ENCODE measurements at places on chromosomes 7 and 10.

DNA sequence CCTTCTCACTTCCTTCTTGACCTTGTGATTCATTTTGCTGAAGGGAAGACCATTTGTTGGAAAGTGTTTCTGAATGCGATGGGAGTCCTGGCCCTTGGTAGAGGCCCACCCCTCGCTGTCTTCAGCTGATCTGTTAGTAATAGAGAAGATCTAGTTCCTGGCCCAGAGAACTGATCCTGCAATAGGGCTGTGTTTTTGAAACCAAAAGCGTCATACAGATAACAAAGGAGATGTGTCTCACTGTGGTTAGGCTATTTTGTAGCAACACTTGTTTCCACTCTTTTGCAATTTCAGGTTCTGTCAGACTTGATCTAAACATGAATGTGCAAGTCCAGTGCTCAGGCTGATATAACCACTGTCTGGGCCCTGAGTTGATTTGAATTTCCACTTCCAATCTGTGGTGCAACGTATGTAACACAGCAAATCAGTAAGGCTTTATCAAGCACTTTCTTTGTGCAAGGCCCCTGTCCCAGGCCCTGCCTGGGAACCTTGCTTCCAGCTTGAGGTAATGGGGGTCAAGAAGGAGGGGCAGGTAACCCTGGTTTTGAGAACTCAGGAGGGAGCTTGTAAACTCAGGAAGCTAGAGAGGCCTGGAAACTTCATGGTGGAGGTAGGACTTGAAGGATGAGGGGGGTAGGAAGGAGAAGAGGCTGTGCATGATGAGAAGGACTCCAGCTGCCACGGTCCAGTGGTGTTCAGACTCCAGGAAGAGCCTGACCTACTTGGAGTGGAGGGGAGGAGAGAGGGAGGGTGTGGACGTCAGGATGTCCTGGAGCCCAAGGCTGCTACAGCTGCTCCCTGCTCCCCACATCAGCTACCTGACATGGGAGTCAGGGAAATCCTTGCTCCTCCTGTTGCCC lies 42.2 kb upstream of the SRGN start:
- DNase-seq, result peak; percentile 15

- no peak for DNase-seq
Observed at GRCh38 chr10:87915989-87916388, 52.6 kb downstream of the PTEN start.

DNA sequence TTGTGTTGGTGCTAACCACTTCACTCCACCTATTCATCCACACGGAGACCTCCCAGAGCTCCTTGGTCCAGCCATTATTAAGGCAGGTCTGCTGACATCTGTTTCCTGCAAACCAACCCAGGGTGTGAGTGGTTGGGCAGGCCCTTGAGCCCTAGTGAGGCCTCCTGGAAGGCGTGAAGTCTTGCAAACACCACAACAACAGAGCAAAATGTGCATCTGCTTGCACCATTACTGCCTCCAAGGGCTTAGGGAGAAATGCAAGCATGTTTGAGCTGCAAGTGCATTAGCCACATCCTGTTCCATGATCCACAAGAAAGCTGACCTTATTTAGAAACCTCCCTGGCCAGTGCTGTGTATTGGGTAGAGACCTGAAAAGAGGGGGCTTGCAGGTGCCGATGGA lies 325.5 kb downstream of the GRID1 start:
- no peak for DNase-seq

DNA sequence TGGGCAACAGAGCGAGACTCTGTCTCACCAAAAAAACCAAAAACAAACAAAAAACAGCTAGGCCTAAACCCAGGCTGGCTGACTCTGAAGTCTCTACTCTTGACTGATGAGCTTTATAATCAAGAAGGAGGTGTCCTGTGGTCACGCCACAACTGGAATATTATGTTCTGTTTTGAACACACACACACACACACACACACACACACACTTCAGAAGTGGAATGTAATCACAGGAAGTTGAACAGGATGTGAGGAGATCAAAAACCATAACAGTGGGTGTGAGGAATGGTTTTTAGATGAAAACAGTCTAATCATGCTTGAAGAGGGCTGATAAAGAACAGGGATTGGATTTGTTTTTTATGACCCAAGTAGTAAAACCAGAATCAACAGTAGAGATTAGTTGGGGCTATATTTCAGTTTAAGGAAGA lies 51.1 kb upstream of the IL6 start:
- DNase-seq, result no peak

- no peak for DNase-seq
Observed at GRCh38 chr10:97307441-97307840, 11.6 kb upstream of the FRAT1 start.

GRCh38 chr10:547591-548081 lies 141.8 kb downstream of the DIP2C start:
- DNase-seq, result no peak

- DNase-seq, result no peak
Observed at GRCh38 chr7:136717910-136718557, 150.4 kb upstream of the CHRM2 start.

DNA sequence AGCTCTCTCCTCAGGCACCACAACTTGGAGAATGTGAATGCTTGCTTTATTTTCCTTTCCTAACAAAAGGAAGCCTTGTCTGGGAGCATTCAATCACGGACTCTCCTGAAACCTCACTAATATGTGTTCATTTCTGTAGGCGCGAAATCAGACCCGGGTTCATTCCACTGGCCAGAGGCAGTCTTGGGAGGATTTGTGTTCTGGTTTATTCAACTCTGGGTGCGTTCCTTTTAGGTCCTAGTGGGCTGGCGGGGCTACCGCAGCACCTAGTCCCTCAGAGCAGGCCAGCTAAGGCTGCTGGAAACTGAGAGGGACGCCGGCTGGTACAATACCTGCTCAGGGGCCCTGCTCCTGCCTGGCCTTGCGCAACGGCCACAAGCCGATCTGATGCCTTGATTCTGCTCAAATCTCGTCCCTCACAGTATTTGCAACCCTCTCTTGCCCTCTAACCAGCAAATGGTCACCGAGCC lies 7.5 kb downstream of the HOXA4 start:
- no peak for DNase-seq

- no peak for DNase-seq
Observed at GRCh38 chr7:2478399-2478785, 2.2 kb upstream of the GRIFIN start.

- no peak for DNase-seq
Observed at GRCh38 chr10:62618576-62619412, 185.7 kb upstream of the ADO start.

GRCh38 chr10:61821153-61821552 lies 80.3 kb upstream of the ARID5B start:
- no peak for DNase-seq

GRCh38 chr10:93615576-93616235 lies 3.4 kb downstream of the PDE6C start:
- DNase-seq, result no peak

DNA sequence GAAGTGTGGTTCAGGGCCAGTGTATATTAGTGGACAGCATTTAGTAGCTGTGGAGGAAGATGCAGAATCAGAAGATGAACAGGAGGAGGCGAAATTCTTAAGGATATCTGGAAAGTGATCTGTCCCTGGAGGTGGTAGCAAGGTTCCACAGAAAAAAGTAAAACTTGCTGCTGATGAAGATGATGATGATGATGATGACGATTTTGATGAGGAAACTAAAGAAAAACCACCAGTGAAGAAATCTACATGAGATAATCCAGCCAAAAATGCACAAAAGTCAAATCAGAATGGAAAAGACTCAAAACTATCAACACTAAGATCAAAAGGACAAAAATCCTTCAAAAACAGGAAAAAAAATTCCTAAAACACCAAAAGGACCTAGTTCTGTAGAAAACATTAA lies 26.3 kb downstream of the TM9SF3 start:
- DNase-seq, result no peak

GRCh38 chr10:49349390-49349789 lies 46.5 kb downstream of the DRGX start:
- no peak for DNase-seq

DNA sequence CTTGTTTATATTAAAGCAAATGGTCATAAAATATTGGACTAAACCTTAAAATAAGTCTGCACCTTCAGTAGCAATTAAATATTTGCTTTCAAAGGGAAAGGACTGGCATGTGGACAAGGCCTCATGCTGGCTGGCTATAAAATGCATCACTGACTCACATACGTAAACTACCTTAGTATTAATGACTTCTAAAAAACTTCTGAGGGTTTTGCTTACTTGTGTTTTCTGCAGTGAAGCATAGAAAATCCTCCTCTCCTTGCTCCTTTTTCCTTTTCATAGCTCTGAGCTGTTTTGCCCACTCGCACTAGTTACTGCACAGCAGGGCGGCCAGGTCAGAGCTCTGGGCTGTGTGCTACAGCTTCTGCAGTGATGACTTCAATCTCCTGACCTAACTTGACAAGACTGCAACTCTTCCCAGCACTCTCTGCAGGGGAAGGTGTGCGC lies 82.3 kb downstream of the CUL2 start:
- DNase-seq, result no peak

GRCh38 chr10:19290770-19291169 lies 242.2 kb downstream of the MALRD1 start:
- no peak for DNase-seq

GRCh38 chr10:25056726-25057125 lies 40.3 kb downstream of the THNSL1 start:
- no peak for DNase-seq

DNA sequence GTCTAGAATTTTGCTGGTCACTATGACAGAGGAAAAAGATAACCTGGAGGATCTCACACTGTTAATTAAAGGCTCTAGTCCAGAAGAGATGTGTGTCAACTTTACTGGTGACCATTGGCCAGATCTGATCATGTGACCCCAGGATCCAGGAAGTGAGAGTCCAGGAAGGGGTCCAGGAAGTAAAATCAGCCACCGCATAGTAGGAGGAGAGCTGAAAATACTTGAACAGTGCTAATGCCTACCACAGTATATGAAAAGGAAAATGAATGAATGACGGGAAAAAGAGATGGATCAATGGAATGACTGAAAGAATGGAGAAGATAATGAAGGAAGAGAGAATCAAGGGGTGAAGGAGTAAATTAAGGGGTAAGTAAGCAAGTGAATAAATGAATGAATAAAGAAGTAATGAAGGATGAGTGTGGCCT lies 415.3 kb downstream of the RPS24 start:
- DNase-seq, result no peak

- DNase-seq, result peak; percentile 9
Observed at GRCh38 chr7:92246360-92247101, 757 bp downstream of the ANKIB1 start.

GRCh38 chr7:129772646-129773280 lies 161.2 kb downstream of the NRF1 start:
- DNase-seq, result no peak

- DNase-seq, result no peak
Observed at GRCh38 chr7:24059775-24060174, 224.2 kb upstream of the NPY start.

GRCh38 chr7:34096198-34096651 lies 190.9 kb downstream of the BMPER start:
- DNase-seq, result no peak

GRCh38 chr7:128985660-128986059 lies 47.9 kb downstream of the IRF5 start:
- no peak for DNase-seq

GRCh38 chr7:36827726-36828703 lies 103.7 kb upstream of the AOAH start:
- no peak for DNase-seq

DNA sequence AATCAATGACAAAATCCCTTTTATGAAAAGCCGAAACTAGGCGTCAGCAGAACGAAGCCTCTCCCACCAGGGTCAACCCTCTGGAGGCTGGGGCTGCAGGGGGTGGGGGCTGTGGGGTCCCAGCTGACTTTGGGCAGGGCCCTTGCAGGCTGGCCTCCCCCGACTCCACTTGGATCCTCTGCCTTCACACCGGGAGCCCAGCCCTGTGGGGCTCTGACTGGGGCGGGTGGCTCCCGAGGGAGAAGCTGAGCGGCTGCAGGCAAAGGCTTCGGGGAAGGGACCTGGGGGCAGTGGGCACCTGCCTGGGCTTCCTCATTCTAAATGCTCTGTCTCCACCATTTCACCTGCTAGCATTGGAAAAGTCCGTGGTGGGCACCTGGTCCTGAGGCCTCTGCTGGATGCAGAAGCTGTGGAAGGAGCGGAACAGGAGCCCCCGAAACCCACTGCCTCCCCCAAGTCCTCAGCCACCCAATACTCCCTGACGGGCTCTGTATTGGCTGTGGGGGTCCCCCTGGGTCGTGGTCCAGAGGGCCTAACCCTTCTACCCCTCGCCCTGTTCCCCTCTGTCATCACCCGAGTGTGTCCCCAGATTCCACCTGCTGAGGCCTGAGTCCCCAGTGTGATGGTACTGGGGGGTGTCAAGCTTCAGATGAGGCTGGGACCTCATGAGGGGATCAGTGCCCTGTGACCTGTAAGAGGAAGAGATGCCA lies 108.6 kb downstream of the DNAJB6 start:
- no peak for DNase-seq

DNA sequence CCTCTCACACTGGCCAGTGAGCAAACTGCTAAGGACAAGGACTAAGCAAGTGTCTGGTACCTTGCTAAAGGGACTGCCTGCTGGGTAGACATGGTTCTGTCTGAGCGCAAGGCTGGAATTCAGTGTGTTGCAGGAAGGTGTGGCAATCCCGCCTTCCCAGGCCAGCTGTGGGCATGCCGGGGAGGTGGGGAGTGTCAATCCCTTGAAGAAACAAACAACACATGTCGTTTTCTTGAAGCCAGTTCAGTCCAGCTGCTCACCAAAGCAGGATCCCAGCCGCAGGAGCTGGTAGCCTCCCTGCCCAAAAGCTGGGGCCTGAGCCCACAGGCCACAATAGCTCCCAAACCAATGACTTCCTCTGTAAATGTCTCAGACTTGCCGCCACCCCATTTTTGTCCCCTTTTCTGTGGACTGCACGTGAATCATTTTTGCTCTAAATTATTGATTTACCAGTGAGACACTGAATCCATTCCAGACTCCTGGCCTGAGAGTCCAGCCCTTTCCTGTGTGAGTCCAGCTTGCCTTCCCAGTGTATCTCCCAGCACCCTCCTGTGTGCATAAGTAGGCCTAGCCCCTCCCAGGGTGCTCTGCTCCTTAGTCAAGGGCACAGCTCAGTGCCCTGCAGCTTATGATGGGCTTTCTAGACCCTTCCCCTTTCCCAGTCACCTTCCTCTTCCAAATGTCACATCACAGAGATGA lies 166.8 kb downstream of the RGS10 start:
- no peak for DNase-seq

DNA sequence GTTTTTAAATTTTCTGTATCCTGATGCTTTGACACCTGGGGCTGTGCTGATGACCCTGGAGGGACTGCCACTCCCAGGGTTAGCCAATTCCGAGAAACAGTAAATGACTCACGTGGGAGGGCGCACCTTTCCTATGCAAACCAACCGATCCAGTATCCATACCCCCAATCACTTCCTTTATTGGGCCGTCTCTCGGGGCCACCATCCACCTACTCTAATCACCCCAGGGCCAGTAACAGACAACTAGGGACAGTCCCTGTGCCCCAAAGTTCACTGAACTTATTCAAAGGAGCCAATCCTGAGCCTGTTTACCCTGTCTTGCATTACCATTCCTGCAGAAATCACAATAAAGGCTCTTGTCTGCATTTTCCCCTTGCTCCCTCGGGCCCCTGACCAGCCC lies 6.6 kb upstream of the LGI1 start:
- no peak for DNase-seq

- no peak for DNase-seq
Observed at GRCh38 chr10:104230490-104230889, 1.7 kb downstream of the CFAP43 start.
